ENCODE measurements at places on chromosomes 6 and 20. TPM values are rescaled to one million over a fixed set of nuclear protein-coding genes. Genes with fewer than 3 reads are reported as not detected.

DNA sequence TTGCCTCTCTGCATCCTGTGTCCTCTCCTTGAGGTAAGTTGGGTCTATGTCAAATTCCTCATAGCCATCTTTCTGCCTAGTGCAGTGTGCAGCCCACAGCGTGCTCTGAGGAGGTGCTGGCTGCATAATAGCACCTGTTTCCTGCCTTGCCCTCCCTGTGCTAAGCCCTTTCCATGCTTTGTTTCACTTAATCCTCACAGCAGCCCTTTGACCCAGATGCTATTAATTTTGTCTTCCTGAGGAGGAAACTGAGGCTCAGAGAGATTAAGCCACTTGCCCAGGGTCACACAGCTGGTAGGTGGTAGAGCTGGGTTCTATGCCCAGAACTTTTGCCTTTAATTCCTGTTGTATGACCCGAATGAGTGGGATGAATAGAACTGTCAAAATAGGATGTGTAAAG is 13.5 kb downstream of the FAM83D start:
- no peaks in the 10 kb centered on the region for H3K27me3 ChIP-seq
- H3K4me3 ChIP-seq, result no peak overlapping the region
- H3K4me1 ChIP-seq, result no peaks in the 10 kb centered on the region
- no peaks in the 10 kb centered on the region for H3K36me3 ChIP-seq
- no peak for DNase-seq
- H3K27ac ChIP-seq, result no peak overlapping the region

DNA sequence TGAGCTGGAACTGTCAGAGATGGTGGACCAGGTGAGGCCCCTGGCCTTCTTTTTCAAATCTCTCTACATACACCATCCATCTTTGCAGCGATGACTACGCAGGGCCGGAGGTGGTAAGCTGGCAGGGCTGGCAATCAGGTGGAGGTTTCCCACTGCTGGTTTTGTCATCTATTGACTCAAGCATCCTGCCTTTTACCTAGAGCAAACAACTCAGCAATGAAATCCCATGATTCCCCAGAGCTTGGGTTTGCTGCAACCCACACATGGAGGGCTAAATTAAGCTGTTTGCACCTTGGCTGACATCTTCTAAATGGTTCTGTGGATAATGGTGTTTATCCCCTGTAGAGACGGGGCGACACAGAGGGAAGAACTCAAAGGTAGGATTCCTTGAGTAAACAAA is 170.2 kb downstream of the SCP2D1 start:
- no peaks in the 10 kb centered on the region for H3K27me3 ChIP-seq
- no peak for DNase-seq
- no peaks in the 10 kb centered on the region for H3K36me3 ChIP-seq
- no peak overlapping the region for H3K27ac ChIP-seq

DNA sequence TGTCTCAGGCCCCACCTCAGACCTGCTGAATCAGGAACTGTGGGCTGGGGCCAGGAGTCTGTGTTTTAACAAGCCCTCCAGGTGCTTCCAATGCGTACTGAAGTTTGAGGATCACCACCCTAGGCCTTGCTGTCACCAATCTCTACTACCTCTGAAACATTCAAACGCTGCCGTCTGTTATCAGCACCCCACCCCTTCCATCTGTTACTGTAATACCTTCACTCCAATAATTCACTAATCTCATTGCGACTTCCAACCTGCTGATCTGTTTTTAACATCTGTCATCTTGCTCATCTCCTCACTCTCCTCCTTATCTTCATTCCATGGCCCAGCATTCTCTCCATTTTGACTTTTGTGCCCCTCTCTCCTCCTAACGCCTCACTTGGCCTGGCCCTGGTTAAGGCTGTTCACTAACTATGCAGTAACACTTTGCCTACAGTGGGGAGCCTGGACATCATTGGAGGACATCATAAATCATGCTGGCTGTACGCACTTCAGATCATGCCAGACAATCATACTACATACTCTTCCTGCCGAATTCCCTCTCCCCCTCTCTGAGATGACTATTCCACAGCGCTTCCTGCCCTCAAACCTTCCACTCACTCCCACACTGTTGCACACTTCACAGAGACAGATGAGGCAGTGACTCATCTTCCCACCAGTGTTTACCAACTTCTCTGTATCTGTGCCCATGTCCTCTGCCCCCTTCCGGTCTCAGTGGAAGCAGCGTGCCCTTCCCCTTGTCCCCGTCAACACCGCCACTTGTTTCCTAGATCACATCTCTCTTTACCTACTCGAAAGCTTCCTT is 3.0 kb upstream of the GUCA1B start:
- H3K36me3 ChIP-seq, result no peaks in the 10 kb centered on the region
- DNase-seq, result no peak
- H3K27ac ChIP-seq, result no peak overlapping the region

MATN4 gene
- total RNA-seq, result 0.23 TPM

- DNase-seq, result no peak
- H3K27me3 ChIP-seq, result no peaks in the 10 kb centered on the region
- H3K4me1 ChIP-seq, result no peaks in the 10 kb centered on the region
- no peak overlapping the region for H3K27ac ChIP-seq
- H3K4me3 ChIP-seq, result no peak overlapping the region
Measured at GRCh38 chr6:50663806-50664205, 49.5 kb upstream of the TFAP2D start.

DNA sequence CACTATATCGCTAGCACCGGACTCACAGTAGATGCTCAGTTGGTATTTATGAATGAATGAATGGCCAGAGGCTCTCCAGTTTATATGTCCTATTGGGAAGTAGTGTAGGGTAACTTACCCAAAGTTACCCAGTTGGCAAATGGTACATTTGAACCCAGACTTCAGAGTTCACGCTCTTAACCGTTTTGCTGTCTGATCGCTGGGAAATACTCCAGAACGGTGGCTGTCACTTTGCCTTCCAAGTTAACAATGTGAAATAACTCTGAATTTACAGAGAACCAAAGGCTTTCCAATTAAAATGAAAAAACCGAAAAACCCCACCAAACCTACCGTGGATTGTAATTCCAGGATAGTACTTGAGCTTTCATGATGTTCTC is 1.6 kb downstream of the VAPB start:
- peaks cover 53% of the 10 kb centered on the region for H3K4me1 ChIP-seq
- H3K27me3 ChIP-seq, result no peaks in the 10 kb centered on the region
- H3K4me3 ChIP-seq, result peak overlapping the region; percentile 90
- DNase-seq, result no peak
- no peak overlapping the region for H3K27ac ChIP-seq

DNA sequence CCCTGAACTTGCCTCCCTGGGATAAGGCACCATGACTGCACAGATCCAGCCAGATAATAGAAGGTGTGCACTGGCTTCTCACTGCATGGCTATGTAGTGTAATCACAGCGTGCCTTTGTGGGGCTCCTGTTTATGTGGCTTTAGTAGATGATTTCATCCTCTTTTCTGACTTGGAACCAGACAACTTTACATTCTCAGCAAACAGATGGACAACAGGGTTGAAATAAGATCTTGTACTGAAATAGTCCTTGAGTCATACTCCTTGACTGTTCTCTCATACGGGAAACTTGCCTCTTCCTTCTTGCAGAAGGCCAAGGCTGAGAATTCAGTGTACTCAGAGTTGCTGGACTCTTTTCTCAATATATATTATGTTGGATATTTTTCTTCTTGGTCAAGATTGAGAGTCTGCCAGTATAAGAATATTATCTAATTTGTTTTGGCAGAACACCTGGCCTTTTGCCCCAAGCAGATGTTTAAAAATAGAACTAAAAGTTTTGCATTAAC is 25.0 kb upstream of the RNF144B start:
- peaks cover 5% of the 10 kb centered on the region for H3K4me1 ChIP-seq
- no peaks in the 10 kb centered on the region for H3K36me3 ChIP-seq
- DNase-seq, result no peak
- H3K27me3 ChIP-seq, result no peaks in the 10 kb centered on the region
- no peak overlapping the region for H3K27ac ChIP-seq

DNA sequence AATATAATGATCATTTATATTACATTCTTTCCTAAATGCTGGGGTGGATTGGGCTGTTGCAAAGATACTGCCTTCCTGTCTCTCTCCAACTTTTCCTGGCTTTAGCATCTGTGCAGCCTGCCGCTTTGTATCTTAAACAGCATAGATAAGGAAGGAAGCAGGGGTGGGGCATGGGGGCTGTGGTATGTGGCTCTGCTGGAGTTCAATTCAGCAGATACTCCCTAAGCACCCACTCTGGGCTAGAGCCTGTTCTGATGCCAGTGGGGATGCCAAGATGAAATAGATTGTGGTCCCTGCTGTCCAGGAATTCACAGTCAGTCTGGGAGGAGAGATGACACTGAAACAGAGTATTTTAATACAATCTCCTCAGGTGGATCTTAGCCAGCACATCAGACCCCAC is 56.8 kb downstream of the EIF2S2 start:
- H3K27ac ChIP-seq, result no peak overlapping the region
- H3K27me3 ChIP-seq, result no peaks in the 10 kb centered on the region
- no peaks in the 10 kb centered on the region for H3K36me3 ChIP-seq
- H3K4me3 ChIP-seq, result no peak overlapping the region
- no peak for DNase-seq

KCNQ5 gene
- total RNA-seq, result 2.3 TPM

SPATS1 gene
- total RNA-seq, result not detected

ZNF451 gene
- total RNA-seq, result 53.4 TPM

NTSR1 gene
- total RNA-seq, result 0.12 TPM

GRCh38 chr6:73537677-73538076 is 16.8 kb upstream of the EEF1A1 start:
- peaks cover 2% of the 10 kb centered on the region for H3K4me1 ChIP-seq
- H3K27ac ChIP-seq, result no peak overlapping the region
- no peak for DNase-seq
- H3K36me3 ChIP-seq, result no peaks in the 10 kb centered on the region
- H3K4me3 ChIP-seq, result no peak overlapping the region

DNA sequence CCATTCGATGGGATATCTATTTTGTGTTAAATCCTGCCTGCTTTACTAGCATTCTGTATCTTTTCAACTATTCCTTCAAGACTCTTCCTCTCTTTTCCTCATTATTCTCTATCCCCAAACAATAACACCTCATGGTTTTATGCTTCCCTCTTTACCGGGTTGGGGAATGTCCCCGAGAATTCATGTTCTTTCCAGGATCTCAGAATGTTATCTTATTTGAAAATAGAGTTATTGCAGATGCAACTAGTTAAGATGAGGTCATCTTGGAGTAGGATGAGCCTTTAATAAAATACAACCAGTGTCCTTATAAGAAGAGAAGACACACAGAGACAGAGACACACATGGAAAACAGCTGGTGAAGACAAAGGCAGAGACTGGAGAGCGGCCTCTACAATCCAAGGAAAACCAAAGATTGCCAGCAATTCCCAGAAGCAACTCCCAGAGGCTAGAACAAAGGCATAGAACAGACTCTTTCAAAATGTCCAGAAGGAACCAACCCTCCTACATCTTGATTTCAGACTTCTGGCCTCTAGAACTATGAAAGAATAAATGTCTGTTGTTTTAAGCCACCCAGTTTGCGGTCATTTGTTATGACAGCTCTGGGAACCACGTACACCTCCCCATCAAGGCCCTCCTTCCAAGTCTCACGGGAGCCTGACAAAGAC is 126.8 kb upstream of the TNFAIP3 start:
- H3K27ac ChIP-seq, result no peak overlapping the region
- no peaks in the 10 kb centered on the region for H3K4me1 ChIP-seq
- no peaks in the 10 kb centered on the region for H3K36me3 ChIP-seq

DNA sequence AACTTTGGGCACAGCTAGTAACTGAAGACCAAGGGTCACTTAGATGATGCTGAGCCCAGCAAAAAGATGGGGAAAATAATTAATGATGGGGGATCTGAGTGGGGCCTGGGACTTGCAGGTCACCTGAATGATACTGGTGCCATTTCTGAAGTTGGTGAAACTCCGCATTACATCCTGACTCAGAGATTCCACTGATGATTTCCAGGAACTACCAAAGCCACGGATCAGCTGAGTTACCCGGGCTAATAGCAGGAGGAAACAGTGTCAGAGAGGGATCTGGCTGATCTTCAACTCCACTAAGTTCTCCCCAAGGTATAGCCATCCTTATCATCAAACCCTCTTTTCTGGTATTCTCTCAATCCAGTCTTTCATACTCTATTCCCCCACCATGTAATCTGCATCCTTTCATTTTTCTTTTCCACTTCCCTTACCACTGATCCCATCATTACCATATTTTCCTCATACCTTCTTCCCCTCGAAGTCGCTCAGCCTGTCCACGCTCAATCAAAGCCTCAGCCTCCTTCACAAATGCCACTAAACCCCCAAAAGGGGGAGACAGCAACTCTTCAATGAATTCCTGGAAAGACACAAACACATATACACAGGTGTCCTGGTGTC is 20.2 kb downstream of the VPS52 start:
- no peaks in the 10 kb centered on the region for H3K36me3 ChIP-seq
- no peak for DNase-seq
- no peak overlapping the region for H3K4me3 ChIP-seq
- no peaks in the 10 kb centered on the region for H3K27me3 ChIP-seq
- H3K4me1 ChIP-seq, result peaks cover 11% of the 10 kb centered on the region
- no peak overlapping the region for H3K27ac ChIP-seq

DNA sequence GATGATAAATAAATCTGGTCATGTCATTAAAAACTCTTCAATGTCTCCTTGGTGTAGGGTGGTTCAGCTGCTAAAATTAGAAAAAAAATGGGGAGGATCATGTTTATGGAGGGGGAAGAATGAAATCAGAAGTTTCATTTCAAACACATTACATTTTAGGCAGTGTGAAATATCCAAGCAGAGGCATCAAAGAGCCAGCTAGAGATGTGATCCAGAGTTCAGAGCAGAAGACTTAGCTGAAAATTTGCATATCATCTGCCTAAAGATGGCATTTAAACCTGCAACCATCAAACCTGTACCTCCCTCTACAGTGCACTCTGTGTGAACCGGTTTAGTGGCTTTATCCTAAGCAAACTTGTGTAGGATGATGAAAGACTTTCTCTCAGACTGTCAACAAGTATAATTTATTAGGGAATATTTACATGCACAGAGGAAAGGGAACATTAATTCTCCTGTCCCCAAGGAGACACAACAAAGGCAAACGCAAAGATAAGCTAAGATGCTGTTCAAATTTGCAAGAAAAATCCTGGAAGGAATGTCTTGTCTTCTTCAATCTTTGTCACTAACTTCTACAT is 84.8 kb upstream of the PLEKHG1 start:
- no peak overlapping the region for H3K4me3 ChIP-seq
- H3K27me3 ChIP-seq, result no peaks in the 10 kb centered on the region
- H3K27ac ChIP-seq, result no peak overlapping the region
- no peaks in the 10 kb centered on the region for H3K36me3 ChIP-seq
- DNase-seq, result peak; percentile 44

WFDC2 gene
- total RNA-seq, result 232 TPM

- peaks cover 30% of the 10 kb centered on the region for H3K4me1 ChIP-seq
- no peak overlapping the region for H3K4me3 ChIP-seq
- no peaks in the 10 kb centered on the region for H3K27me3 ChIP-seq
- no peak for DNase-seq
- no peak overlapping the region for H3K27ac ChIP-seq
Measured at GRCh38 chr20:34579191-34579978, 20.9 kb downstream of the MAP1LC3A start.

Data from left lung (tissue), 14 donors.